ENCODE measurements at places on chromosomes 5 and 9.

DNA sequence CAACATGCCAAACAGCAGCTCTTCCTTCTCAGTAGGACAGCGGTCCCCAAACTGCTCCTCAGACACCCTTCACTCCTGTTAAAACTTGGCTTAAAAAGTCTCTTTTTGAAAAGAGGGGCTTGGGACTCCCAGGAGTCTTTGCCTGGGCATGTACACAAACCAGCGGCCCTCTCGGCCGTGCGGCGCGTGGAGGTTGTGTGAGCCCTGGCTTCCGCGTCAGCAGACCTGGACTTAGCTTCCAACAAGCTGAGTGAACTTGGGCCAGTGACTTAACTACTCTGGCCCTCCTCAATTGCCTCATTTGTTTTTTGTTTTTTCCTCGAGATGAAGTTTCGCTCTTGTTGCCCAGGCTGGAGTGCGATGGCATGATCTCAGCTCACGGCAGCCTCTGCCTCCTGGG is 15.3 kb upstream of the NTNG2 start:
- no peak for DNase-seq

GRCh38 chr9:128588581-128589233 is 36.3 kb downstream of the SPTAN1 start:
- DNase-seq: no peak

DNA sequence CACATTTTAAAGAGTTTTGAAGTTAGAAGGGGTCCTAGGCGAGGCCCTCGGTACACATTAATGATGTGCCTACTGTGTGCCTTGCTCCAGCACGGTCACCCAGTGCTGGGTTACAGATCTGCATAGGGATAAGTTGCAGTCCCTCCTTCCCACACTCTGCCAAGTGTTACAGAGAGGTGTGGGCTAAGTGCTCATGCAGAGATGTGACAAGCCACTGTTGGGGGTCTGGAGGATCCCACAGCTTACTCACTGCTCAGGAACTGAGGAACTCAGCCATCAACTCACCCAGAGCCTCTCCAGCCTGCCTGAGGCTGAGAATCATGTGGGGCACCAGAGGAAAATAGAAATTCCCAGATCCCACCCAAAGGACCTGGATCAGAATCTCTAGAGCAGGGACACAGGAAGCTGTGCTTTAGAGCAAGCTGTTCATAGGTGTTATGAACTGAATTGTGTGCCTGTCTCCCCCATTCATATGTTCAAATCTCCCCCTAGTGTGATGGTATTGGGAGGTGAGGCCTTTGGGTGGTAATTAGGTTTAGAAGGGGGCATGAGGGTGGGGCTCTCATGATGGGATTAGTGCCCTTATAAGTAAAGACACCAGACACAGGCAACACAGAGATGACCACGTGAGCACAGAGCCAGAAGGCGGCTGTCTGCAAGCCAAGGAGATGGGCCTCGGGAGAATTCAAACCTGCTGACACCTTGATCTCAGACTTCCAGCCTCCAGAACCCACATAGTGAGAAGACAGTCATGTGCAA is 164.1 kb downstream of the HSD17B3 start:
- DNase-seq: no peak

- DNase-seq: no peak
Observed at GRCh38 chr5:54889826-54890225, 95.6 kb downstream of the ESM1 start.

DNA sequence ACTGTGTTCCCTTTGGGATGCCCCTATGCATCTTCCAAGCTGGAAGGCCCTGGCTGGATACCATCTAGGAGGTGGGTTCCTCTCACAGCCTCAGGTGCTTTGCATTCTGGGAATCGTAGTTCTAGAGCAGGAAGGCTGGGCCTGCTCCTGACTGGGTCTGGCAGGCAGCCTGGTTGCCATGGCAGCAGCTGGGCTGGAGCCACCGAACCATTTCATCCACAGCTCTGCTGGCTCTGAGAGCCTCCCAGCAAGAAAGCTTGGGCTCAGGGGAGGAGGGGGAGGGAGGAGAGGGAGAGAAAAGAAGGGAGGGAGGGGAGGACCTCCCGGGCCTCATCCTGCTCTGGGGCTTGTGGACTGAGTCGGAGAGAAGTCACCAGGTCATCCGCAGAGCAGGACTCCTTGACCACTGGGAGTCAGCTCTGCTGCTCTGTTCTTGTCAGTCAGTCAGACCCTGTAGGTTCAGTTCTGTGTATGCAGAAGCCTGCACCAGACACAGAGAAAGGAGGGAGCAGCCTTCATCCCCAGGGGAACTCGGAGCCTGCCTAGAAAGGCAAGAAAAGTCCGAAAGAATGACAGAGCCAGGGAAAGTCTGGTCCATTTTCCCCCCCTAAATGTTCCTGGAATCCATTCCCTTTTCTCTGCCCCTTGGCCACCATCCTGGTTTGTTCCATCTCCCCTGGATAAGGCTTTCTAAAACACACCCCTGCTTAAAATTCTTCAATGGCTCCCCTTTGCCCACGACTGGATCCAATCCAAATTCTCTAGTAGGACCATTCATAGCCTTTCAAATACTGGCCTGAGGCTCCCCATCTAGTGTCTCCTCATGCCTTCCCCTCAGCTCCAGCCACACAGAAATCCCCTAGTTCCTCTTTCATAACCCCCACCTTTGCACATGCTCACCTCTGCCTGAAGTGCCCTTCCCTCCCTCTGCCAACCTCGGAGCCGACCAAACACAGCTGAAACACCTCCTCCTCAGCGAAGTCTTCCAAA is 65.4 kb upstream of the ARAP3 start:
- no peak for DNase-seq

GRCh38 chr9:14281136-14281795 is 32.7 kb downstream of the NFIB start:
- DNase-seq: no peak

DNA sequence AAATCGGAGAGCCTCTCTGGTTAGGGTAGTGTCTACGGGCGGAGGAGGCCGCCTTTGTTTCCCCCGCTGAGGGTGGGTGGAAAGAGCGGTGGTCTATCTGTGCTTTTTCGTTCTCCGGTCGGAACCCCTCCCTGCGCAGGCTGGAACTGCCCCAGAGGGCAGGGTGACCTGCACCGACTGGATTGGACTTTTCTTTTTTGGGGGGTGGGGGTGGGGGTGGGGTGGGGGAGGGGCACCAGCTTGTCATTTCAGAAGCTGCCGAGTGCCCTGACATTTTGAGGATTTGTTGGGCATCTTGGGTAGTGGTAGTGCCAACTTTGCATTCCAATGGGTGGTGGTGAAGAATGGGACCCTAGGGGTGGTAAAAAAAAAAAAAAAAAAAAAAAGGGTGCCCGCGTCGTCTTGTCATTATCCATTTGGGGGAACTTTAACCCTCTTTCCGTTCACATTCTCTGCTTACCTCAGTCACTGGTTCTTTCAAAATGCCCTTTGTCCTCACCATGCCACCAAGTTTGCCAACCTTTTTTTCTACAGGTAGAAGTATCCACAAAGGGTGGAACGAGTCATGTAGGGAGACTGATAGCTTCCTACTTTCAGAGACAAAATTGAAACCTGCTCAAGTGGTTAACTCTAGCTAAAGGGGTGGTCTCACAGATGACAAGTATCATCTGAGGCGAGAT is 1.3 kb downstream of the UBE2R2 start:
- no peak for DNase-seq

- DNase-seq: no peak
Observed at GRCh38 chr5:96636594-96636993, 25.6 kb upstream of the CAST start.

DNA sequence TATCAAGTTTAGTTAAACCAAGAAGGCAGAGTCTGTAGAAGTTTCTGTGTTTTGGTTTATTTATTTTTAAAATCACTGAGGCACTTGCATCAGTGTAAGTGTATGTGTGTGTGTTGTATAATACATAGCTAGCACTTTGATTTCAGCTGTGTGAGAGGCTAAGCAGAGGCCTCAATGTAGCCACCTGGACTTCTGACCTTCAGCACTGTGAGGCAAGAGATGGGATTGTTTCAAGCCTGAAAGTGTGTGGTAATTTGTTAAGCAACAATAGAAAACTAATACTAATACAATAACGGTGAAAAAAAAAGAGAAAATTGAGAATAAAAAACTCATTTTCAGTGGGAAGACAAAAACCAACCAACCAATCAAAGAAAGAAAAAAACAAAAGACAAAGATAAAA is 327.3 kb downstream of the CDH18 start:
- no peak for DNase-seq

Data from vagina (tissue), 2 donors.